ENCODE measurements at places on chromosomes 13 and 19. TPM values are rescaled to one million over a fixed set of nuclear protein-coding genes. Genes with fewer than 3 reads are reported as not detected.

Gene GRIK5
- not detected for total RNA-seq

DNA sequence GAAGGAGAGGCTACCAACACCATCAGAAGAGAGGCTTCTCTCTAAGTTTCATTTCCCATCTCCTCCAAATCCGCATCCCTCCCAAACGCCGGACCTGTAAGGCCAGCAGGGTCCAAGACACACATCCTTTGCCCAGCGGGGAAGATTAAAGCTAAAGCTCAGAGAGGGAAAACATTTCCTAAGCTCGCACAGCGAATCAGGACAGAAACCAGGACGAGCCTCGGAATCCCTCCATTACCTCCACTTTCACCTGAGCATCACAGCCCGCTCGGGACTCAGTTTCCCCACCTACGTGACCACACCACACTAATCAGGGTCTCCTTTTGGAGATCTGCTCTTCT is 711 bp upstream of the FOSB start:
- no peak for DNase-seq

Gene LRP3
- 20.1 TPM for total RNA-seq

DNA sequence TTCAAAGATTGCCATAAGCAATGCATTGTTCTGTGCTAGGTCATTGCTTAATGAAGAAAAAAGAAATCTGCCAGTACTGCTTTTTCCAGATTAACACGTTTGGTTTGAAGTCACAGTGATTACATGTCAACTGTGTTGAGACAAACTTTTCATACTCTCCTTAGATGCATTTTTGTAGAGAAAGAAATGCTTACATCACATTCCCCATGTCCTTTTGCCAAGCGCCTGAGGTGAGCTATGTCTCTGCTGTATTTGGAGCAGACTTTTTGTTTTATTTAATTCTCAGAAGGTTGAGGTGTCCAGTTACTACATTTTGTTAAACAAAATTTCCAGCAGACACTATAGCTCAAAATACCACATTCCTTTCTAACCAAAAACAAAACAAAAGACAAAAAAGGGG is 16.2 kb downstream of the LACC1 start:
- DNase-seq: no peak

Gene IL12RB1
- total RNA-seq: 1.0 TPM

DNA sequence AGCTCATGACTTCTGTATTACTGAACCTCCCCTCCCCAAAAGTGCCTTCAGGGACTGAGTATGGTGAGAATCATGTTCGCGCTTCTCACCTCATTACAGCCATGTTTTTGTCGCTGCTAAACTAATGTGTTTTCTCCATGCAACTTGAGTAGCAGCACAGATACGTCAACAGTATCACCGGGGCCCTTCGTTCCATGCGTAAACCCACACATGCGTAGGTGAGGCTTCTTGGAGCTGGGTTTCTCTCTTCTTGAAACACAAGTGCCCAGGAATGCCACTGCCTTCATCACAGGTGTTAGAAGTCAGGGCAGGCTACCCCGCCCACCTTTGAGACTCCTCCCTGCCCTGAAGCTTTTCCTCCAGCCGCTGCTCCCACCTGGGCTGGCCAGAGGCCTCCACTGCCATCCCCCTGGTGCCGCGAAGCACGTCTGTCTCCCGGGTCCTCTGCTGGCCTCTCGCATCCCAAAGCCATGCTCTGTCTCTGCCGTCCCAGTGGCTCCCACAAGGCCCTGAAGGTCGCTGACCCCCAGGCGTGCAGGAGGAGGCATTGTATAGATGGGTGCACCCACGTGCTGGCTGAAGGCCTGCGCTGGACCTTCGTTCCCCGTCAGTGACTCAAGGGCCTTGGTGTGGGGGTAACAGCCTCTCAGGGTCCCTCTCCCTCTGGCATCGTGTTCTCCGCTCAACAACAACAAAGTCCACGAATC is 135.3 kb upstream of the MCF2L start:
- DNase-seq: no peak

Gene FPR1
- total RNA-seq: 0.57 TPM

Gene ZNF66
- total RNA-seq: not detected

Gene VSIG10L
- total RNA-seq: 1.3 TPM

- no peak for DNase-seq
Measured at GRCh38 chr19:45591004-45591637, 6.5 kb upstream of the OPA3 start.

DNA sequence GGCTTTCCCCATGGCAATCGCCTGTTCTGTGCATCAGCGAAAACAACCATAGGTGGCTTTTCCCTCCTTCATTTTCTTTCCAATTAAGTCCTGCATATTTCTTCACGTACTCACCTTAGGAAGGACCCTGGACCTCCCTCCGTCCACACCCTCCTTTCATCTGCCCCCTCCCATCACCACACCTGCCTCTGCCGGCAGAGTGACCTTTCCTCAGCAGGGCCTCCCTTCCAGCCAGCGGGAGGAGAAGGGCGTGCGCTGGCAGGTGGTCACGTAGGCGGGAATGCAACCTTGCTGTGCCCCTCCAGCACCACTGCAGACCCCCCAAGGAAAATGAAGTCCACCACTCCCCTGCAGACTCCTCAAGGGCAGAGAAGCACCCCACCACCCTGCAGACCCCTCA is 61.1 kb downstream of the GSX1 start:
- DNase-seq: no peak

Gene CHMP2A
- total RNA-seq: 107 TPM

GRCh38 chr13:110471156-110471832 is 90.2 kb downstream of the RAB20 start:
- no peak for DNase-seq

GRCh38 chr13:97248243-97248642 is 26.1 kb downstream of the MBNL2 start:
- DNase-seq: no peak

Gene LGALS14
- not detected for total RNA-seq

Gene MLLT1
- 18.0 TPM for total RNA-seq

Gene MYO9B
- 30.8 TPM for total RNA-seq

GRCh38 chr13:29943686-29944085 is 93.3 kb upstream of the UBL3 start:
- no peak for DNase-seq

DNA sequence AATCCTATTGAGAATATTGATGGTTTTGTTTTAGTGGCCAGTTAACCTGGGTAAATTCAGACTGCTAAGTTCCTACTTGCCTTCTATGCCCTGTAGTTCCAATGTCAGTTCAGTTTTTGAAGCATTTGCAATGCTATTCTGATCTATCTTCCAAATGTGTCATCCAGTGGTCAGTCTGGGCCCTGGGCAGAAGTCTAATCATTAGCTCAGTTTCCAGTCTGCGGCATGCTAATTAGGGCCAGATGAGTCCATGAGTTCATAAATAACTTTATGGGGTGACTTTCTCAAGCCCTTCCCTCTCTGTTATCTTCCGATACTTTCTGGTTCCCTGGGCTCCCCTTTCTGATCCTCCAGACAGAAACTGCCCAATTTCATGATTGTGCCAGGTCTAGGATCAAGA is 32.7 kb downstream of the FAM187B start:
- no peak for DNase-seq
